ENCODE measurements at places on chromosomes 6 and 20. TPM values are rescaled to one million over a fixed set of nuclear protein-coding genes. Genes with fewer than 3 reads are reported as not detected.

GRCh38 chr6:1335367-1336037, 23.6 kb downstream of the FOXQ1 start:
- H3K4me1 ChIP-seq: no peaks in the 10 kb centered on the region
- H3K27me3 ChIP-seq: no peaks in the 10 kb centered on the region
- H3K4me3 ChIP-seq: no peak overlapping the region
- no peak for DNase-seq
- H3K36me3 ChIP-seq: no peaks in the 10 kb centered on the region

DNA sequence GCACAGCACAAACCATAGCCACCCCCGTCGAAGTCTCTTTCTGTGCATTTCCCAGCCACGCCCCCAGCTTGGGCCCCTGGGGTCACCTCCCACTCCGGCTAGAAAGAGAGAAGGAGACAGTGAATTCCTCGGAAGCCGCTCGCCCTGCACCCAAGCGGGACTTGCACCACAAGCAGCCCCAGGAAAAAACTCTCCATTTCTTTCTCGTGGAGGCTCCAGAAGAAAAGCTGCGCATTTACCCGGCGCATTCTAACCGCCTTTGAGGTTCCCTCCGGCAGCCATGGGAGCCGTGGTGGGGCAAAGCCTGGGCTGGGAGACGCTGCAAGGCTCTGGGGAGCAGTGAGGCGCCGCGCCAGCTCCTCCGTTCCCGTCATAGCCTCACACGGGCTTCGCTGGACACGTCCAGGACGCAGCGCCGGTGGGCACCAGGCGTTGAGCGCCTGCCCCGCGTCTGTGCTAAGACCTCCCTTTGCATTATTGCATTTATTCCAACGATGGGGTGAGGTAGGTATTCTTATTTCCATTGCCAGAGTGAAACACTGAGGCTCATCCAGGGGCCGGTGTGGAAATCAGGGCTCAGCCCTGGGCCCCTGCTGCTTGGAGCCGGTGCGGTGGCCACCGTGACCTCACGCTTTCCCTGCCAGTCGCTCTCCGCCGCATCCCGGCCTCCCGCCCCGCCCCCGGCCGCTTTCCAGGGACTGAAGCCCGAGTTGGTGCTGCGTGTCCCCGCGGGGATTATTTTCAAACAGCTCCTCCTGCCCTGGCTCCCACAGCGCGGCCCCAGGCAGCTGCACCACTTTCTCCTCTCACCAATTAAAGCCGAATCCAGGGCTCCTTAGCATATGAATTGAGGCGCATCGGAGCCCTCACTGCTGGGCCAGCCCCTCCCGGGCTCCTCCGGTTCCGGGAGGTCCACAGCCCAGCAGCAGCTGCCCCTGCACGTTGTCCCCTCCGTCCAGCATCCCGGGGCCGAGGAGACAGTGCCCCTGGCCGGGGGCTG, 148.3 kb upstream of the AFDN start:
- H3K4me3 ChIP-seq: peak overlapping the region; percentile 43
- no peaks in the 10 kb centered on the region for H3K36me3 ChIP-seq
- peak; percentile 66 for DNase-seq
- peaks cover 24% of the 10 kb centered on the region for H3K4me1 ChIP-seq
- H3K27me3 ChIP-seq: peaks cover 14% of the 10 kb centered on the region
- no peak overlapping the region for H3K27ac ChIP-seq

DNA sequence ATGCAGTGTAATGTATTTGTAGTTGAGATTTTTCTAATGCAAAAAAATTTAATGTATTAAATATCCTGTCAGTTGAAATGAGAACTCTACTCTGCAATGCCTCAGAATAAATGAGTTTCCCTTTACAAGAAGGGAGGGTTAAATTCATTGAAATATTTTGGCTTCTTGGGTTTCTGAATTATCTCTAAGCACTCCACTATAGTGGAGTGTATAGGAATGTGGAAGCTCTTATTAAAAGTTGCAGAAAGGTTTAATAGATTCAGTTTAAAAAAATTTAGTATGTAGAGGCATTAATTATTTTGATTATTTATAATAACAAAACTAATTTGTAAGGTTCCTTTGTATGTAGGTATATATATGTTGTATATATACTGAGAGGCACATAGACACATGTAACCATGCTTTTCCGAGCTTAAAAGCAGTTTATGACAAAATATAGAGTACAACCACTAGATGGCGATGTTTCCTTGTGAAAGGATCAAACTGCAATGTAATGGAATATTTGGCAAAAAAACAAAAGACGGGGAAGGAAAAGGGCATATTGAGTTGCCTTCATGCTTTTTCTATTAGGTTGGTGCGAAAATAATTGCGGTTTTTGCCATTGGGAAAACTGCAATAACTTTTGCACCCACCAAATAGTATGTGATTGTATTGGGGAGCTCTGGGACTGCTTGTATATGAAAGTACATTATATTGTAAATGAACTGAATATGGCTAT, 144.2 kb downstream of the MYO6 start:
- H3K27me3 ChIP-seq: no peaks in the 10 kb centered on the region
- H3K4me1 ChIP-seq: no peaks in the 10 kb centered on the region
- DNase-seq: no peak
- H3K4me3 ChIP-seq: no peak overlapping the region
- no peaks in the 10 kb centered on the region for H3K36me3 ChIP-seq

- no peaks in the 10 kb centered on the region for H3K27me3 ChIP-seq
- no peak for DNase-seq
- no peaks in the 10 kb centered on the region for H3K36me3 ChIP-seq
- no peak overlapping the region for H3K4me3 ChIP-seq
- no peak overlapping the region for H3K27ac ChIP-seq
These were observed 62.0 kb downstream of the RSPO3 start for GRCh38 chr6:127180426-127180825.

GRCh38 chr6:35486005-35486925, 10.6 kb downstream of the TEAD3 start:
- DNase-seq: peak; percentile 86
- H3K4me1 ChIP-seq: peaks cover 94% of the 10 kb centered on the region
- peak overlapping the region; percentile 34 for H3K4me3 ChIP-seq

DNA sequence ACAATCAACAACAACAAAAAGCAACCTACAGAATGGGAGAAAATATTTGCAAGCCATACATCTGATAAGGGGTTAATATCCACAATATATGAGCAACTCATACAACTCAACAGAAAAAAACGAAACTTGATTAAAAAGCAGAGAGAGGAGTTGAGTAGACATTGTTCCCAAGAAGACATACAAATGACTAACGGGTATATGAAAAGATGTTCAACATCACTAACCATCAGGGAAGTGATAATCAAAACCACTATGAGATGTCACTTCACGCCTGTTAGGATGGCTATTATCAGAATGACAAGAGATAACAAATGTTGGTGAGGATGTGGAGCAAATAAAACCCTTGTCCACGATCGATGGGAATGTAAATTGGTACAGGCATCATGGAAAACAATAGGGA, 145.9 kb downstream of the NRN1 start:
- no peaks in the 10 kb centered on the region for H3K36me3 ChIP-seq
- no peak for DNase-seq
- H3K27me3 ChIP-seq: no peaks in the 10 kb centered on the region

DNA sequence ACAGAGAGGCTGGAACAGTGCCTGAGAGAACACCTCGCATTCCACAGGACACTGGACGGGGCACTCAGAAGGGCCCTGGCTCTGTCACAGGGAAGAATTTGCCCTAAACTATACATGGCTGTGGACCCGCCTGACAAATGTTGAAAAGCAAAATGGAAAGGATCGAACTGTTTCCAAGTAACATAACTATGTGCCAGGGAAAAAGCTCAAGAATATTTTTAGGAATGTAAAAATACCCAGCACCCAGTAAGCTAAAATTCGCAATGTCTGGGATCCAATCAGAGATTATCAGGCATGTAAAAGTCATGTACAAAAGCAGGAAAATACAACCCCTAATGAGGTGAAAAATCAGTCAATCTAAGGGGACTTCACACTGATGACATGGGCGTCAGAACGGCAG, 215.9 kb downstream of the TTLL2 start:
- H3K27me3 ChIP-seq: no peaks in the 10 kb centered on the region
- H3K36me3 ChIP-seq: no peaks in the 10 kb centered on the region
- H3K4me3 ChIP-seq: no peak overlapping the region
- no peak overlapping the region for H3K27ac ChIP-seq

DNA sequence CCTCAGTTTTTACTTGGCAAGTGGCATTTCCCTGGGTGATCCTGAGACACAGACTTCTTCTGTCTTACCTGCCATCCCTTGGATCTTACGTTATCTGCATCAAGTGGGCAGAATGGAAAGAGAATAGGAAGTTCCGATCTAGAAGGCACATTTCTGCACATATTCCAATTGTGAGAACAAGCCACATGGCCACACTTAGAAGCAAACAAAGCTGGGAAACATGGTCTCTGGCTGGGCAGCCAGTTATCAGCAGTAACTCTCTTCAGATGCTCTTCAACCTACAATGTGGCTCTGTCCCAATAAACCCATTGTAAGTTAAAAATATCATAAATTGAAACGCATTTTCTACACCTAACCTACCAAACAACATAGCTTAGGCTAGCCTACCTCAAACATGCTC, 67.3 kb upstream of the CCN6 start:
- no peak overlapping the region for H3K27ac ChIP-seq
- no peaks in the 10 kb centered on the region for H3K4me1 ChIP-seq
- H3K4me3 ChIP-seq: no peak overlapping the region
- H3K27me3 ChIP-seq: no peaks in the 10 kb centered on the region

DNA sequence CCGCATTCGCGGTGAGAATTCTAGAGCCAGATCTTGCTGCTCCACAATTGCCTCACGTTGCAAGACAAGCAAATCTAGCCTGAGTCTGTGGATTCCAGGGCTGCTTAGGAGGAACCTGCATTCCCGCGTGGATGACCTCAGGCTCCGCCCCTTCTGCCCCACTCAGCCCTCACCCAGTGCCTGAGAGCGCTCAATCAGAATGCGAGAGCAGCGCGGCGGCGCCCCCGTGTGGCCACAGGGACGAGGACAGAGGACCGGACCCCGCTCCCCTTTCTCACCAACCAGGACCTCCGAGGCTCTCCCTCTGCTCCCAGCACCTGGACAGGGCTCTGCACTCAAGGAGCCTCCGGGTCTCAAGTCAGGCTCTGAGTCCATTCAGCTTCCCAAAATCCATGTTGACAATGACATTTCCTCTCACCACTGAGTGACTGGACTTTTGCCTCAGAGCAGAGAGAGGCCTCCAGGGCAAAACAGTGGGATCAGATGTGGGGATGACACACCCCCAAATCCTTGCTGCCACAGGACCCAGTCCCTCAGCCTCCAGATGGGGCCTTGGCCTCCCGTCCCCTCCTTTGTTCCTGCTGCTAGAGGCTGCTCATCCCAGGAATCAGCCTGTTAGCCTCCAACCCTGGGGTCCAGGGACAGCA, 52.0 kb downstream of the RPP21 start:
- peaks cover 5% of the 10 kb centered on the region for H3K4me1 ChIP-seq
- H3K27me3 ChIP-seq: no peaks in the 10 kb centered on the region
- H3K4me3 ChIP-seq: no peak overlapping the region
- H3K27ac ChIP-seq: no peak overlapping the region
- DNase-seq: peak; percentile 86
- H3K36me3 ChIP-seq: no peaks in the 10 kb centered on the region

- no peaks in the 10 kb centered on the region for H3K36me3 ChIP-seq
- DNase-seq: no peak
- no peak overlapping the region for H3K4me3 ChIP-seq
- no peaks in the 10 kb centered on the region for H3K27me3 ChIP-seq
- no peaks in the 10 kb centered on the region for H3K4me1 ChIP-seq
These were observed 96.2 kb downstream of the RTN4IP1 start for GRCh38 chr6:106533054-106533453.

DNA sequence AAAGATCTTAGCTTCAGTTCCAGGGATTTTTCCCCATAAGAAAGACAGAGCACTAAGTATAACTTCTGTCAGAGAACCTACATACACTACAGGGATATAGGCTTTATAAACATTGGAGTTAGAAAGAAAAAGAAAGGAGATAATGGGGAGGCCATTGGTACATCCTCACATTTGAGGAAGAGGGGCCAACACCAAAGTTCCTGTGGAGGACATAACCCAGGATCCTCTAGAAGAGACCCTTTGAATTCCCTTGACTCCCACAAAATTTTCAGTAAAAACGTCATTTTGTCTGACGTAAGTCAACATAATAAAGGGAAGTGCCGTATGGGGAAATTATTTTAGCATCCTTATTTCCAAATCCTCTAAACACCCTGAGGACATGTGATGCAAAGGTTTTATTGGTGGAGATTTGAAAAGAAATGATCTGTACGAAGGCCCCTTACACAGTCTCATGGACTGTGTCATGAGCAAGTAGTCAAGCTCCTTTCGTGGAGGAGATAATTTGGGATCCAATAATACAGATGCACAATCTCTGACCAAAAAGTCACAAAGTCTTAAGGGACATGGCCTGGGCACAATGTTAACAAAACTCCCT, 33.2 kb downstream of the HLA-DRA start:
- DNase-seq: no peak
- H3K27ac ChIP-seq: no peak overlapping the region
- H3K27me3 ChIP-seq: no peaks in the 10 kb centered on the region
- no peaks in the 10 kb centered on the region for H3K36me3 ChIP-seq
- no peaks in the 10 kb centered on the region for H3K4me1 ChIP-seq
- no peak overlapping the region for H3K4me3 ChIP-seq

GRCh38 chr6:22062807-22063408, 233.9 kb downstream of the PRL start:
- H3K27ac ChIP-seq: no peak overlapping the region
- no peaks in the 10 kb centered on the region for H3K27me3 ChIP-seq
- no peak overlapping the region for H3K4me3 ChIP-seq
- DNase-seq: no peak
- no peaks in the 10 kb centered on the region for H3K4me1 ChIP-seq

- DNase-seq: peak; percentile 77
- peaks cover 47% of the 10 kb centered on the region for H3K36me3 ChIP-seq
- H3K27ac ChIP-seq: peak overlapping the region; percentile 86
- no peak overlapping the region for H3K4me3 ChIP-seq
These were observed 41.8 kb downstream of the DSTN start for GRCh38 chr20:17611540-17612286.

GRCh38 chr20:21302664-21303060, 469 bp upstream of the XRN2 start:
- H3K4me3 ChIP-seq: peak overlapping the region; percentile 76
- H3K36me3 ChIP-seq: no peaks in the 10 kb centered on the region
- peaks cover 24% of the 10 kb centered on the region for H3K4me1 ChIP-seq
- DNase-seq: no peak
- no peaks in the 10 kb centered on the region for H3K27me3 ChIP-seq

- peak overlapping the region; percentile 81 for H3K27ac ChIP-seq
- H3K36me3 ChIP-seq: peaks cover 5% of the 10 kb centered on the region
- DNase-seq: no peak
- H3K4me3 ChIP-seq: peak overlapping the region; percentile 87
- H3K27me3 ChIP-seq: no peaks in the 10 kb centered on the region
These were observed 527 bp downstream of the TOMM34 start for GRCh38 chr20:44959638-44960102.

- no peaks in the 10 kb centered on the region for H3K36me3 ChIP-seq
- no peak for DNase-seq
- H3K27ac ChIP-seq: no peak overlapping the region
- no peak overlapping the region for H3K4me3 ChIP-seq
These were observed 25.0 kb downstream of the CRYBG1 start for GRCh38 chr6:106385530-106385929.

The SAMD10 gene
- 8.7 TPM for polyA plus RNA-seq

The DACT2 gene
- 0.60 TPM for polyA plus RNA-seq

The TFEB gene
- polyA plus RNA-seq: 40.9 TPM

The MOXD1 gene
- polyA plus RNA-seq: 1.2 TPM

The EYS gene
- 0.07 TPM for polyA plus RNA-seq

The PDSS2 gene
- polyA plus RNA-seq: 13.8 TPM

The PRSS35 gene
- polyA plus RNA-seq: not detected

The THEMIS gene
- polyA plus RNA-seq: 0.60 TPM

The LY6G6D gene
- 0.31 TPM for polyA plus RNA-seq

The PXMP4 gene
- polyA plus RNA-seq: 4.8 TPM

The ABHD16B gene
- polyA plus RNA-seq: 0.44 TPM

The GGT7 gene
- polyA plus RNA-seq: 1.8 TPM

The ADGB gene
- 0.13 TPM for polyA plus RNA-seq

The KIF3B gene
- polyA plus RNA-seq: 45.8 TPM

The RBM39 gene
- 94.9 TPM for polyA plus RNA-seq

The IL17F gene
- 0.12 TPM for polyA plus RNA-seq

The TRIM40 gene
- polyA plus RNA-seq: 18.9 TPM
